ENCODE measurements at places on chromosomes 11 and 22.

- no peak for DNase-seq
These were observed 14.3 kb upstream of the ALX4 start for GRCh38 chr11:44324222-44324621.

GRCh38 chr22:44025171-44026065 lies 1.3 kb downstream of the PARVB start:
- no peak for DNase-seq

- DNase-seq: peak; percentile 53
These were observed 79.0 kb downstream of the AASDHPPT start for GRCh38 chr11:106156290-106156937.

- no peak for DNase-seq
These were observed 153.3 kb upstream of the RAG2 start for GRCh38 chr11:36751335-36751781.

- no peak for DNase-seq
These were observed 456 bp downstream of the AAMDC start for GRCh38 chr11:77821349-77821851.

- no peak for DNase-seq
These were observed 33.5 kb upstream of the GNAZ start for GRCh38 chr22:23036684-23037428.

GRCh38 chr11:47235163-47235562 lies 13.5 kb downstream of the ACP2 start:
- no peak for DNase-seq

DNA sequence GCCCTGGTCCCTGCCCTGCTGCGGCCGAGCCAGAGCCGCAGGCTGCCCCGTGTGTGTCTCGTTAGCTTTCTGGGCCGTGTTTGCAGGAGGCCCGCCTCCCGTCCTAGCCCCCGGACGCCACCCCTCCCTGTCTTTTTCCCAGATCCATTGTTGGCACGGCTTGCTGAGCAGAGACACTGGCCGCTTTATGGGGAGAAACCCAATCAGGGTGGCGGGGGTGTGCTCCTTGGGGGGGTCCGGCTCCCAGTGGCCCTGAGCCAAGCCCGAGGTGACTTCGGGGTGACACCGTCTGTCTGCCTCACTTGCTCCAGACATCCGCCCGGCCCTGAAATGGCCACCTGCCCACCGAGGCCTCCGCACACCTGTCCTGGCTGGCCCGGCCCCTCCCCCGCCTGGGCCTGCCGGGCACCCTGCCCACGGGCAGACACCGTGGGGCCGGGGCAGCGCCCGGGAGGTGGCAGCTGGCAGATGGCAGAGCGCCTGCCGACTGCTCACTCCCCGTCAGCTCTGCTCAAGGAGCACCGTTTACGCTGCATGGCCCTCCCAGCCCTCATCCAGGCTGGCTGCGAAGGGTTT lies 43.1 kb upstream of the PPARA start:
- DNase-seq: no peak

- DNase-seq: no peak
These were observed 14.3 kb downstream of the CLDN5 start for GRCh38 chr22:19509923-19510322.

DNA sequence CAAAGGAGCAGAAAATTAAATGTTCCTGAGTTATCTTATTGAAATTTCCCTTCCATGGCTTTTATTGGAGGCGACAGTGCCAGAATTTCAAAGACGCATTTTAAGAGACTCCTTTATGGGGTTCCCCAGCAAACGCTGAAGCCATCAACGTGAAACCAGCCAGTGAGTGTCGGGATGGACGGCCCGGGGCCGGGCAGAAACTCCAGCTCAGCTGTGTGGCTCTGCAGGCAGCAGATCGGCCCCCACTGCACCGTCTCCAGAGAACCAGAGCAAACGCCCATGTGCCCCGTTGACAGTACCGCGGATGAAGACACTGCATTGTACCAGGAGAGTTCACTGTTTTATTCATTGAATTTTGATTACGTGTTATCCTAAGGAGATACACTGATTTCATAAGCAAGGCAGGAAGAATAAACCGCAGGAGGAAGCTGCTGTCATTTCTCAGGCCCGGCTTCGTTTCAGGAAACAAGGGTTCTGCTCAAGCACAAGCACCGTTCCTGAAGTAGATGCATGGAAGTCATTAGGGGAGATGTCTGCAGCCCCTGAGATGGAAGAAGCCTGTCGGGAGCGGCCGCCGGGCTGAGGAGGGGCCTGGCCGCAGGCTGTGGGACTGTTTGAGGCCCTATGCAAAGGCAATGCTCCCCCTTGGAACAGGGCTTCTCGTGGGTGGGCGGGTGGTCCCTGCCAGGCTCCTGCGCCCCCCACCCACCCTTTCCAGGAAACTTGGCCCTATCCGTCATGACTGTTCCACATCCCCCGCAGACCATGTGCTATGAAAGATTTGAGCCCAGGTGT lies 639.7 kb downstream of the TBC1D22A start:
- no peak for DNase-seq

DNA sequence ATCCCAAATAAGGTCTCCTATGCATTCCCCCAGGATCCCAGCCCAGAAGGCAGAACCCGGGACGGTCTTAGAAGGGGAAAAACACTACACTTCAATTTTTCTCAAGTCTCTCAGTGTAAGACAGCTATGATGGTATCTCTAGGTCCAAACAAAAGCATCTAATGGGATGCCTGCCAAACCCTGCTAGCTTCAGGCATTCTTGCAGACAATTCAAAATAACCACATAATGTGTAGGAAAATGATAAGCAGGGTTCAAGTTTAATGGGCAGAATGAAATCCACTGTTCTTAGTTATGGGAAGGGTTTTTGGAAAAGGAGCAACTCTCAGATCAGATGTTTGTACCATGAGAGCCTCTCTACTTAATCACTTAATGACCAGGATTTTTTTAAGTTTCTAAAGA lies 119.8 kb upstream of the ANO1 start:
- no peak for DNase-seq

DNA sequence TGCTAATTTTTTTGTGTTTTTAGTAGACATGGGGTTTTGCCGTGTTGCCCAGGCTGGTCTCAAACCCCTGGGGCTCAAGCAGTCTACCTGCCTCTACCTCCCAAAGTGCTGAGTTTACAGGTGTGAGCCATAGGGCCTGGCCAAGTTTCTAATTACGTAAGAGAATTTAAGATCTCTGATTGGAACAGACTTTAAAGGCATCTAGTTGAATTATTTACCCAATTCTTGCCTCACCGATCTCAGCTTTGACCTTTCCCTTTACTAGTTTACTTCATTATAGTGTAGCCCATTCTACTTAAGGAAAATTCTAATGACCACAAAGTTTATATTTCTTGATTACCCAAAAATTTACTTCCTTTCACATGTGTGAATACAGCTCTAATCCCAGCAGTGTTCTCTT lies 81.6 kb downstream of the YAP1 start:
- DNase-seq: no peak

DNA sequence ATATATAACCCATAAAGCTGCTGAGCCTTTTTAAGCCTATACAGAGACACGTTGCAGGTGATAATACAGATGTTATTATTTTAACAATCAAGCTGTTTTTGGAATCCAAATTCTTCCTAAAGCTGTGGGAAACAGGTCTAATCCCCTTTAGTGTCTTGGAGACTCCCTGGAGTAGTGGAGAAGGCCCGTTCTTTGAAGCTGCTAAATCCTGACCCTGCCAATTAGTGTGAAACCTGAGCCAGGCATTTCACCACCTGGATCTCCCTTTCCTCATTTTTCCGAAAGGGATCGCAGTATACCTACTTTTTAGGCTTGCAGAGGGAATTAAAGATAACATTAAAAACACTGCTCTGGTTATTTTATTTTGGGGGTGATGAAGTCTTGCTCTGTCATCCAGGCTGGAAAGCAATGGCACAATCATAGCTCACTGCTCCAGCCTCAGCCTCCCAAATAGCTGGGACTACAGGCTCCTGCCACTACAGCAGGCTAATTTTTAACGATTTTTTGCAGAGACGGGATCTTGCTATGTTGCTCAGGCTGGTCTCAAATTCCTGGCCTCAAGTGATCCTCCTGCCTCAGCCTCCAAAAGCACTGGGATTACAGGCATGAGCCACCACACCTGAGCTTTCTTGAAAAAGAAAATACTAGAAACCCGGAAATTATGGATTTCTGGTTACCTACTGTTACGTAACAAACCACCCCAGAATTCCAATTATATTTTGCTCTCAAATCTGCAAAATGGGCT lies 1.7 kb upstream of the EIF4ENIF1 start:
- peak; percentile 73 for DNase-seq

GRCh38 chr22:44331881-44332714 lies 19.3 kb upstream of the SHISAL1 start:
- peak; percentile 77 for DNase-seq

- DNase-seq: no peak
These were observed 2.7 kb upstream of the LDHAL6A start for GRCh38 chr11:18452927-18453326.

- DNase-seq: no peak
These were observed 87.3 kb downstream of the METTL15 start for GRCh38 chr11:28195449-28195848.

GRCh38 chr22:30238661-30239487 lies 7.7 kb downstream of the LIF start:
- peak; percentile 74 for DNase-seq

DNA sequence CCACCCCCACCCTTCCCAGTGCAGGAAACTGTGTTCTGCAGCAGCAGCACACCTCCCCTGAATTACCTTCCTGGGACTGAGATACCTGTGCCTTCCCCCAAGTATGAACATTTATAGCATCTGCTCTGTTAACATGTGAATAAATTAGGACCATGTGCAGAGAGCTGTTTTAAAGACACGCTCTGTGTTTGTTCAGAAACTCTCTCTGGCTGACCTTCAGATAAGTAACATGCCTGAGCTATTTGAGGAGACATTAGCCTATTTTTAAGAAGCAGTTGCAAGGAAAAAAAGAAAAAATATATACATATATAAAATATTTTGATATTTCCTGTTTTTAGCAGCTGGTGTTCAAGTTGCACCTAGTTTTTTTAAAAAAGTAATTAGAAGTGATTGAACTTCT lies 5.4 kb downstream of the NAV2 start:
- DNase-seq: no peak

DNA sequence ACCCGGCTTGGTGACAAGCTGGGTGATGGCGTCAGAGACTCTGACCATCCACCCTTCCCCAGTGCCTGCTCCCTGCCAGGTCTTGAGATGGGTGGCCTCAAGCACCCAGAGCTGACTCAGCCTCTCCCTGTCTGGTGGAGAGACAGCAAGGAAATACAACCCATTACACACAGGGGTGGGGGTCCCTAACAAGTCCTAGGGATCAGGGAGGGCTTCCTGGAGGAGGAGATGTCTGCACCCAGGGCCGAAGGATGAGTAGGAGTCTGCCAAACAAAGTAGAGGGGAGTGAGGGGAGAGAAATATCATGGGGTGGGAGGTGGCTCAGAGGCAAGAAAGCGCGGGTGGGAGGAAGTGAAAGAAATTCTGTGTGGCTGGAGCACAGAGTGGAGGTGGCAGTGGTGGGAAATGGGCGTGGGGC lies 6.8 kb downstream of the MAFF start:
- no peak for DNase-seq

DNA sequence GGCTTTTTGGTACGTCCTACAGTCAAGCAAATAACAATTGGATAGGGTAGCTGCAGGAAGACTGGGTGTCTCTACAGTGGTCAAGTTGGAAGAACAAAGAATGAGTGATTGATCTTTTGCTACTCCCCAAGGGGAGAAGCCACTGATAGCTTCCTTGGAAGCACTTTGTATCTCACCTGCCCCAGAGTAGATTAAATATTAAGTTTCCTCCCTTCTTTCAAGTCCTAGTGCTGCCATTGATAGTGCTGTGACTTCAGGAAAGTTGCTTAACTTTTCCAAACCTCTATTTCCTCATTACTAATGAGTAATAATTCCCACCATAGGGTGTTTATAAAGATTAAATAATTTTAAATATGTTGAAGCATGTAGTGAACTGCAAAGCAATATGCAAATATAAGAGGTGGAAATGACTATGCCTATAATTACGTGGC lies 35.6 kb upstream of the EHF start:
- DNase-seq: no peak

GRCh38 chr22:21666786-21667185 lies 974 bp downstream of the PPIL2 start:
- DNase-seq: no peak

GRCh38 chr22:22827187-22827939 lies 60.3 kb upstream of the IGLL5 start:
- DNase-seq: no peak

GRCh38 chr22:50507421-50507990 lies at the start of gene LMF2:
Gene LMF2, minus strand, starts transcription at chr22:50507702. Its CDS starts 27 bp downstream, at chr22:50507675.
- peak; percentile 99 for DNase-seq

- no peak for DNase-seq
These were observed 23.4 kb downstream of the LDHAL6A start for GRCh38 chr11:18479063-18479462.

DNA sequence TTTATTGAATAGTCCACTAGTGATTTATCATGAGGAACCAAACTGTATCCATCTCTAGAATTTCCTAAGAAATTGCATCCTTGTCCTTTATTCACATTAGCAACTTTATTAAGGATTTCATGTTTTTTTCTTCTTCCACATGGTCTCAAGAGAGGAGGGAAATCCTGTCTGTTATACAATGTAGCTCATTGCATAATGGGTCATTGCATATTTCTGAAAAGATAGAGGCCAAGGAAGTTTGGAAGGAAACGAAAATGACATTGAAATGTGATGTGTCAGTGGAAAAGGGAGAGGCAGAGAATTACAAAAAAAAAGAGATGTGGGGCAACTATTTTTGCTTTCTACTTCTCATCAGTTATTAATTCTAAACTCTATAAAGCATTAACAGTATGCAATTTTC lies 353.1 kb downstream of the METTL15 start:
- no peak for DNase-seq

DNA sequence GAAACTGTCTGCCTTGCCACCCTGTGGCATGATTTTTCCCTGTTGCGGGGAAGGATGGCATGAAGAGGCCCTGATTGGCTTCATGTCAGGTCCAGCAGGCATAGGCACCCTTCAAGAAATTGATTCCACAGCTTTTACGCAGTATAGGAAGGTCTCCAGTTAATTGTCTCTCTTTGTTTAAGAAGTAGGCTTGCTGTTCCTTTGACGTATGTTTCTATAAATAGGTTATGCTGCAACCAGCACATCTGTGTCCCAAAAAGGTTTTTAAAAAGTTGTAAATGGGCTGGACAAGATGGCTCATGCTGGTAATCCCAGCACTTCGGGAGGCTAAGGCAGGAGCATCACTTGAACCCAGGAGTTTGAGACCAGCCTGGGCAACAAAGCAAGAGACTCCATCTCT lies 62.6 kb downstream of the CD6 start:
- no peak for DNase-seq

DNA sequence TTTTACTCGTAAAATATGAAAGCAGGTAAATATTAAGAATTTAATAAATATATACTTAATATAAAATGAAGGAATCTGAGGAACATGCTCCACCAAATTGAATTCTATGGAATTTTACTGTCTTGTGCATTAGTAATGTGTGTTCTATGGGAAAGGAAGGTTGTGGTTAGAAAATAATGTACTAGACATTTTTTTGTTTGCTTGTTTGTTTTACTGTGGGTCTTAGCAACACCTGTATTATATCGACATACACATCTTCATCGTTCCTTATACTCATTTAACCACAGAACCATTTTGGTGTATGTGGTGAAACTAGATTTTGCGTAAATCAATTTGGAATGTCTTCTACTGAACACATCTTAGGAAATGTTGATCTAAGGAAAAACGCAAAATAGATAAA lies 114.1 kb upstream of the MTMR2 start:
- DNase-seq: no peak
